Left kidney (tissue), 8 donors: ENCODE measurements at places on chromosomes 3 and 15. TPM values are rescaled to one million over a fixed set of nuclear protein-coding genes. Genes with fewer than 3 reads are reported as not detected.

GRCh38 chr3:44323341-44323955 lies 15.1 kb upstream of the TCAIM start:
- DNase-seq, result peak; percentile 78

The SLC51A gene
- 18.0 TPM for polyA plus RNA-seq

- DNase-seq, result no peak
Observed at GRCh38 chr15:76663529-76663928, 241.6 kb downstream of the SCAPER start.

GRCh38 chr3:172859041-172859440 lies 108.5 kb downstream of the ECT2 start:
- DNase-seq, result no peak

DNA sequence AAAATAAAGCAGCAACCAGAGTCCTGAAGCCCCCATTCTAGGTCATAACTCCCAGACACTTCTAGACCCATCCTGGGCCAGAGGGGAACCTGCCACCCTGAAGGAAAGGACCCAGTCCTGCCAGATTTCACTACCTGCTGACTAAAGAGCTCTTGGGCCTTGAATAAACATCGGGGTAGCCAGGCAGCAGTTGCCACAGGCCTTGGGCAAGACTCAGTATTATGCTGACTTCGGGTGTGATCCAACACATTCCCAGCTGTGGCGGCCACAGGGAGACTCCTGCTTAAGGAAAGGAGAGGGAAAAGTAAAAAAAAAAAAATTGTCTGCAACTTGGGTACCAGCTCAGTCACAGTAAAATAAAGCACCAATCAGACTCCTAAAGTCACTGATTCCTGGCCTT lies 23.8 kb downstream of the NEDD4 start:
- no peak for DNase-seq

DNA sequence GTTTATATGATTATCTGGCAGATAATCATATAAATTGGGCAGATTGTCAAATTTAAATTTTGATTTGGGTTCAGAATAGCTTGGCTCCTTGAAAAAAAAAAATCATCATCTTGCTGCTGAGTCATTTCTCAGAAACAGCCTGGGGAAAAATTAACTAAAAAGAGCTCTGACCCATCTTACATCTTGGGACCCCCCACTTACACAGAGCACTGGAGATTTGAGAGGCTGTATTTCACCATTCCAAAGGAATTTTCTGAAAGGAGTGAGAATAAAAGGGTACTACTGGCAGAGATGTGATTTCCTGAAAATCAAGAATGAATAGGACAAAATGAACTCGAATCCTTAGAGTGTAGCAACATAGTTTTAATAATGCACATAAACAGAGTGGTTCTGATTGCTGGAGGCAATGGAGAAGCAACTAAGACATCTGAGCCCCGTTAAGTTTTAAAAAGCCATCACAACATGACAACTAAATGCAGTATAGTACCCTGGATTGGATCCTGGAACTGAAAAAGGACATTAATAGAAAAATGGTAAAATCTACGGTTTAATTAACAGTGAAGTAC lies 97.5 kb downstream of the RFTN1 start:
- DNase-seq, result no peak

DNA sequence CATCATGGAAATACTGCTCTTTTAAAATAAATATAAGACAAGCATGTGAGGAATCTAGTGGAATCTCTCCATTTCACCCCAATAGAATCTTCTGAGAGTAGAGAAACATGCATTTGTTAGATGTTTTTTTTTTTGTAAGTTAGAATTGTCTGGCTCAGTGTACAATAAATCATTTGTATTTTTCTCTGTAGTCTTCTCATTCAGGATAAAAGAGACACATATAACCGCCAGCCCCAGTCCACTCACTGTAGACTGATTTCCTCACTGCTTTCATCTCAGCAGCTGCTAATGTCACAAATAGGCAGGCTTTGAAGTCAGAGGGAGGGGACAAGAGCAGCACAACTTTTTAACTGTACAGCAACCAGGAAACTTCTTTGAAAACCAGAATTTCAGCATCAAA lies 140.2 kb upstream of the RBMS3 start:
- DNase-seq, result peak; percentile 56
